ENCODE measurements at places on chromosomes 2 and 18. TPM values are rescaled to one million over a fixed set of nuclear protein-coding genes. Genes with fewer than 3 reads are reported as not detected.

- no peak for ATAC-seq
Observed at GRCh38 chr2:235215248-235215647, 263.4 kb downstream of the SH3BP4 start.

- no peak for ATAC-seq
Observed at GRCh38 chr2:61149074-61149473, 12.9 kb upstream of the C2orf74 start.

DNA sequence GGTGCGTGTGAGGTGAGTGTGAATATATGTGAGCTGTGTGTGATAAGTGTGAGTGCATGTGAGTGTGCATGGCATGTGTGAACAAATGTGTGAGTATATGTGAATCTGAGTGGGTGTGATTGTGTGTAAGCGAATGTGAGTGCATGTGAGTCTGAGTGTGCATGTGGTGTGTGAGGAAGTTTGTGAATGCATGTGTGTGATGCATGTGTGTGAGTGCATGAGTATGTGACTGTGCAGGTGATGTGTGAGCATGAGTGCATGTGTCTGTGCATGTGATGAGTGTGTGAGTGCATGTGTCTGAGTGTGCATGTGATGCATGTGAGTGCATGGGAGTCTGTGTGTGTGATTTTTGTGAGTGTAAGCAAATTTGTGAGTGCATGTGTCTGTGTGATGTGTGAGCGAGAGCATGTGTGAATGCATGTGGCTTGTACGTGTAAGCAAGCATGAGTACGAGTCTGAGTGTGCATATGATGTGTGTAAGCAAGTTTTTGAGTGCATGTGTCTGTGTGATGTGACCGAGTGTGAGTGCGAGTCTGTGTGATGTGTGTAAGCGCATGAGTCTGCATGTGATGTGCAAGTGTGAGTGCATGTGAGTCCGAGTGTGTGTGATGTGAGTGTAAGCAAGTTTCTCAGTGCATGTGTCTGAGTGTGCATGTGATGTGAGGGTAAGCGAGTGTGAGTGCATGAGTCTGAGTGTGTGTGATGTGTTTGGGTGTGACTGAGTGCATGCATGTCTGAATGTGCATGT lies 43.3 kb downstream of the COPS8 start:
- no peak for ATAC-seq

DNA sequence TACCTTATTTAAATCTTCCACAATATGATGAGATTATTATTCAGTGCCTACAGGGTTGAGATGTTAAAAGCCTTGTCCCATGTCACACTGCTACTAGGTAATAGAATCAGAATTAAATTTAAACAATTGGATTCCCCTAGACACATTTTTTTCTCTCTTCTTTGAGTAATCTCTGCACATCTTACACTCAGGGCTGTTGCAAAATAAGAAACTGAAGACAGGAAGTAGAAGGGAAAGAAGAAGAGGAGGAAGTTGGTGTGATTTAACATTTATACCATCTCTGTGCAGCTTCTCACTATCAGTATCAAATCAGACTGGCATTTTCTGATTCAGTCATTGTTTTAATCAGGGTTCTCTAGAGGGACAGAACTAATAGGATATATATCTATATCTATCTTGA lies 677.6 kb downstream of the IRS1 start:
- ATAC-seq: no peak

AGXT gene
- total RNA-seq: not detected

DNA sequence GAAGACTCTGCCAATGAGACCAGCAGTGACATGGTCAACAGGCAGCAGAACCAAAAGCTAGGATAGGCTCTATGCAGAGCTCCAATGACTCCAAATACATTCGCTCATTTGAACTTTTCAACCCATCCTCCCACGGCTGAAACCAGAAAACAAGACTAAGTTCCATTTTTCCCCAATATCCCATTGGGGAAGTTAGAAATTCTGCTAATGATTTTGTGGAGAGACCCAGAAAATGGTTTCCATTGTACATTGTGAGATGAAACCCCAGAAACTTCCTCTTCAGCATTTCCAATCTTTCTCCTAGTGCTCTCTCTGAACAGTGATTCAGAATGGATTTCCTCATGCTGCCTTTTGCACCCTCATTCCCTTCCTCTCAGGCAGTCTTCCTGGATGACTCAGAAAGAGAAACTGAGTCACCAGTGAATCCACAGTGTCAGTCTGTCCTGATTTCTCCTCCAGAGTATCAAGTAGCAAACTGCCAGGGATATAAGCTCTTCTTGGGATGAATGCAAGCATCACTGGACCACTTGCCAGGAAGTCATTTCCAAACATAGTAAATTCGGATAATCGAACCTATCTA lies 467.7 kb upstream of the ID2 start:
- ATAC-seq: peak; percentile 66

- ATAC-seq: no peak
Observed at GRCh38 chr2:96233436-96233835, 24.8 kb upstream of the STARD7 start.

GRCh38 chr2:70089983-70090525 lies 2.8 kb downstream of the PCBP1 start:
- no peak for ATAC-seq

- ATAC-seq: no peak
Observed at GRCh38 chr18:22031611-22032010, 137.8 kb upstream of the GATA6 start.

DNA sequence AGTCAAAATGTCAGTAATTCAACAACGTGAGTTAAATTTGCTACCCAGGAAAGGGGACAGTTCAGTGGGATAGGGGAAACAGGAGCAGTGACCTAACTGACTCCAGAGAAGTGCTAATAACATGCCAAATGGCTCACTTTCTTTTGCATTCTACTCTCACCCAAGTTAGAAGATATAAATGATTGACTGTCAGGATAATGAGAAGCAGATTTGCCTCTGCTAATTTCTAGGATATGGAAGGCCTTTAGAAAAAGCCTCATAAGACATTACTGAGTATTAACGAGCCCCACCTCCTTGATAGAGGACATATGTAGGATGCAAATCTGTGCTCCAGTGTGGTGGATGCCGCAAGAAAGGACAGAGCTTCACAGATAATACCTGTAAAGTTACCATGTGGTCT lies 318.6 kb upstream of the NT5C1B start:
- no peak for ATAC-seq

PSD4 gene
- total RNA-seq: 503 TPM

DNA sequence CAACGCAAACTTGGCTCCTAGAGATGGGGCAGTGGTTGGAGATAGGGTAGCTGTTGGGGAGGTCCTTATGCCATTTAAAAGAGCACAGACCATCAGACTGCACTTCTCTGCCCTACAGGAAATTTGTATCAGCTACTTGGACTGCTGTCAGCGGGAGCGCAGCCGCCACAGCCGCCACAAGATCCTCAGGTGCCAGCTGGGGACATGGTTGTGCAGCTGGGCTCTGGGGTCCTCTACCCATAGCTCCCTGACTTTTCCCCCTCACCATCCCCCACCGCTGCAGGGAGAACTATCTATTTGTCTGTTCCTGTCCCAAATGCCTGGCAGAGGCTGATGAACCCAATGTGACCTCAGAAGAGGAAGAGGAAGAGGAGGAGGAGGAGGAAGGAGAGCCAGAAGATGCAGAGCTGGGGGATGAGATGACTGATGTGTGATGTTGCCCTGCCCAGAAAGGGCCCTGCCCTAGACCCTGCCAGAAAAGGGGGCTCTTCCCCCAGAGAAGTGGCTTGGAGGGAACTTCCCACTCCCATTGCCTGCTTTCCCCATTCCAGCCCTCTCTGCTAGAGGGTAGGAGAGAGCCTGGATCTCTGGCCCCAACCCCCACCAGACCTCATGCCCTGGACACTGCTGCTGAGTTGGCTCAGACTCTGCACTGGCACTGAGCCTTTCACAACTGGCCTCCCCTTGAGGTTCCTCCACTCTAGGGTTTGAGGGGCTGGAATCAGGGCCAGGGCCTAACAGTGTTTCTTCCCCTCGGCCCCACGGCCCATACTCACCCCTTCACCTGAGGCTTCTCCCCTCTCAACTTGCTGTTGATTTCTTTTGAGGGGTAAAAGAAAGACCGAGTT lies 7.3 kb downstream of the PRADC1 start:
- no peak for ATAC-seq

FOXD4L1 gene
- 0.11 TPM for total RNA-seq

DNA sequence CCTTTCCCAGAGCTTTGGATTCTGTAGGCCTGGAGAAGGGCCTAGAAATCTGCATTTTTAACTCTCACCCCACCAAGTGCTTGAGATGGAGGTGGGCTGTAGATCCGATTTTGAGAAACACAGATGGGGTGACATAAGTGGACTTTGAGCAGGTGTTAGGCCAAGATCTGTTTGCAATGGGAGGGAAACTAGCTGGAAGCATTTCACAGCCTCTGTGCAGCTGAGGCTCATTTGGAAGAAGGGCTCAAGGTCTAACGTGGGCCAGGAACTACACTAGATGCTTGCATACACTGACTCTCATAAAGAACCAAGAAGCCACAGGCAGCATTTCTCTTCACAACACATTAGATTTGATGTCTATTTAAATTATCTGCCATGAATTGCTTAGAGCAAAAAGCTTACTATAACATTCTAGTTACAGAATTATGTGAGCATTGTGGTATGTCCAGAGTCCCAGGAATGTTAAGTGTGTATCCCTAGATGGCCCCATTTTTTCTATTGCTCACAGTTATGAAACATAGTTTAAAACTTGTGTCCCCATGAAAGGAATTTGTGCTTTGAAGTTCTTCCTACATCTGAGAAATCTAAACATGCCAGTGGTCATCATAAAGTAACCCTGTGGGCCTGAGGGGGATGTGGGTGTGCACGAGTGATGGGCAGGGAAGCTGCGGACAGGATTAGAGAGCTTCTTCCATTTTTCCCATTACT lies 77.2 kb downstream of the CD28 start:
- no peak for ATAC-seq

GRCh38 chr18:21798126-21798525 lies 57.5 kb downstream of the MIB1 start:
- ATAC-seq: no peak

KLHL14 gene
- not detected for total RNA-seq

- ATAC-seq: no peak
Observed at GRCh38 chr18:50711386-50711785, 108.4 kb downstream of the MRO start.

- no peak for ATAC-seq
Observed at GRCh38 chr18:45437366-45437765, 177.9 kb upstream of the SLC14A2 start.

DNA sequence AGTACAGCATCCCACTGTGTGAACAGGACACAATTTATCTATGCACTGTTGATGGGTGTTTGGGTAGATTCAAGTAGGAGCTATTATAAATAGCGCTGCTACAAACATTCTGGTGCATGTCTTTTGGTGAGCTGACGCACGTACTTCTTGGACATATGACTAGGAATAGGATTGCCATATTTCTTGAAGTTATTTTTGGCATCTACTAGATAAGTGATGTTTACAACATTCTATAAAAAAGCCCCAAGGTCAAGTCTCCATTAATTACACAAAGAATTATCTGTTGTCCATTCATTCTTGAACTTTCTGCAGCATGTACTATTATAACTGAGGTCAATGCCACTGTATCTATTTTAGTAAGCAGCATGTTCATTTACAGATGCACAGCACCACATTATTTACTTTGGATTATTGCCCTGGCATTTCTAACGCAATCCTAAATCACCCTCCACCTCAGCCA lies 225.5 kb upstream of the TMEM200C start:
- ATAC-seq: no peak

DNA sequence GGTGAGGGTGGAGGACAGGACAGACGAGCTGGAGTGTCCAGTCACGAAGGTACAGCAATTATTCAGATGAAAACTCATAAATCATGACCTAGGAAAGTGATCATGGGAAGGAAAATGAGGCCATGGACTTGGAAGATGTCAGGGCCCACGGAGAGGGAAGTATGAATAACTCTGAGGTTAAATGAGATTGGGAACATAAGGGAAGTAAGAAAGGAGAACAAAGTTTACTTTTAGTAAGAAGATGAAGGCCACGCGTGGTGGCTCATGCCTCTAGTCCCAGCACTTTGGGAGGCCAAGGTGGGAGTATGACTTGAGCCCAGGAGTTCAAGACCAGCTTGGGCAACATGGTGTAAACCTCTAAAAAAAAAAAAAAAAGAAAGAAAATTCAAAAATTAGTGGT lies 56.2 kb downstream of the AQP4 start:
- no peak for ATAC-seq

GRCh38 chr2:224764565-224765236 lies 48.5 kb upstream of the CCDC195 start:
- ATAC-seq: peak; percentile 68

SMYD1 gene
- not detected for total RNA-seq

- ATAC-seq: no peak
Observed at GRCh38 chr2:211846714-211847113, 691.9 kb downstream of the ERBB4 start.

- no peak for ATAC-seq
Observed at GRCh38 chr18:41972067-41972925, 17.3 kb downstream of the PIK3C3 start.

DNA sequence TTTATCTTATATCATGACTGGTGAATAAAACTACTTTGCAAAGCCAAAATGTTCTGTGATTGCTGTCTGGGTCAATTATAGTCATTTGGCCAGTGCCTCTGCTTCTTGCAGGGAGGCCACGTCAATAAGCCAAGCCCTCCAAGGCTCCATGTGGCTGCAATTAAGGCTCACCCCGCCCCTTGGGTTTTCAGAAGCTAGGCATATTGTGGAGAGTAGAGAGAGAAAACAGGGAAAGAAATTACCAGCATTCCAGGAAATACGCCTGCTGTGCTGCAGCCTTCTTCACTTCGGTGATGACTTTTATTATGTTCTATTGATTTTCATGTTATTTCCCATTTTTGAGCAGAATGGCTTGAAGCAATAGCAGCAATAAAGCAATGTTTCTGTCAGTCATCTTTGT lies 319.7 kb downstream of the SOX11 start:
- no peak for ATAC-seq

- ATAC-seq: no peak
Observed at GRCh38 chr18:25614168-25614567, 262.2 kb upstream of the ZNF521 start.

SP9 gene
- not detected for total RNA-seq

DNA sequence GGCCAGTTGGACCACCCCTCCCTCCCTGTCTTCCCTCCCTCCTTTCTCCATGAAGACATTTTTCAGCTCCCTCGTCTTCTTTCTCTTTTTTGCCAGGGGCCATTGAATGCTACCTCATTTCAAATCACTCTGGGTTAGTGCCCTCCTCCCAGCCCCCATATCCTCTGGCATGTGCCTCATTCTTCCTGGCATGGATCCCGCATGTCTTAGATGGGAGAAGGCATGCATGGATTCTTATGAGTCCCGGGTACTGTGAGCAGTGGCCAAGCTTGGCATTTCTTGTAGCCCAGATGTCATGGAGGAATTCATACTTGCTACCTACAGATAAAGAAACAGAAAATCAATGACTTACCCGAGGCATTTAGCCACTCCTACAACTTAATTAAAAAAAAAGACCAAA lies 9.0 kb upstream of the HAAO start:
- no peak for ATAC-seq

DNA sequence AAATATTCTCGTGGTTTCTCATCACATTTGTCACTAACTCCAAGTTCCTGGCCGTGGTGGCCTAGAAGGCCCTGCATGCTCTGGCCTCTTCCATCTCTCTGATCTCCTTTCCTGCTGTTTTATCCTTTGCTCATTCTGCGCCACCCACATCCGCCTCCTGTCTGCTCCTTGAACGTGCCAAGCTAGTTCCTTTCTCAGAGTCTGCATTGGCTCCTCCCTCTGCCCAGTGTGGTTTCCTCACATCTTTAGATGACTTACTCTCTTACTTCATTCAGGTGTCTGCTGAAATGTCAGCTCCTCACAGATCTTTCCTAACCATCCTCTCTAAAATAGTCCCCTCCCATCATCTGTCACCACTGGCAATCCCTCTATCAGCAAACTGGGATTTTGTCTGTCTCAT lies 158.6 kb upstream of the RBMS1 start:
- ATAC-seq: peak; percentile 99
